Mesenteric fat pad (tissue), 1 donor: ENCODE measurements at places on chromosomes 12 and 14. TPM values are rescaled to one million over a fixed set of nuclear protein-coding genes. Genes with fewer than 3 reads are reported as not detected.

Gene SMOC1
- 0.93 TPM for total RNA-seq

Gene ZNF26
- total RNA-seq: 7.0 TPM

Gene SERPINA5
- total RNA-seq: 0.48 TPM

DNA sequence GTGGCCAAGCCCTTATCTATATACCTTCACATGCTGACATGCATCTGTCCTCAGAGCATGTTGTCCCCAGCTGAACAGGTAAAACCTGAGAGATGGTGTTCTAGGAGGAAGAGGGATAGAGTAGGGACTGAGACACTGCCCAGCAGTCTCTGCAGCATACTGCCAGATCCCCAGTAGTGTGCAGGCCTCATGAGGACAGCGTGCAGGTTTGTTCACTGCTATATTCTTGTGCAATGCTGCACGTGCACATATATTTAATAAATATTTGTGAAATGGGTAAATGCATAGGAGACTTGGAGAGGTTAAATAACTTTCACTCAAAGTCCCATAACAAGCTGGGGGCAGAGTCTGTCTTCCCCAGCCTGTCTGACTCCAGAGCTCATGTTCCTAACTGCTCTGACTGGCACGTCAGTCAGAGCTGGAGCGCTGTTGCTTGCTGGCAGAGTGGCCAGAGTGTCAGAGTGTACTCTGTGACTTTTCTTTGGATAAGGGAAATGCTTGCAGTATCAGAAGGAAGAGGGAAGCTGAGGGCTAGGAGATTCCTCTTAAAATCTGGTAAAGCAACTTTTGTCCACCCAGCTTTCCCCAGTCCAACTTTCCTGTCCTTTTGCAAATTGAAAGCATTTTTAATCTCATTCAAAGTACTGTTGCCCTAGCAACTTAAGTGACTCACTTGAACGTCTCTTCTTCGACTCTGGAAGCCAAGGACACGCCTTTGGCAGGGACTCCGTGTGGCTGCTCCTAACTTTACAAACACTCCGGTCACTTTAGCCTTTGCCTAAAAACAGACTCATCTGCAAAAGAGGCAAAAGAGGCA is 14.9 kb upstream of the POLR3B start:
- no peak for DNase-seq

DNA sequence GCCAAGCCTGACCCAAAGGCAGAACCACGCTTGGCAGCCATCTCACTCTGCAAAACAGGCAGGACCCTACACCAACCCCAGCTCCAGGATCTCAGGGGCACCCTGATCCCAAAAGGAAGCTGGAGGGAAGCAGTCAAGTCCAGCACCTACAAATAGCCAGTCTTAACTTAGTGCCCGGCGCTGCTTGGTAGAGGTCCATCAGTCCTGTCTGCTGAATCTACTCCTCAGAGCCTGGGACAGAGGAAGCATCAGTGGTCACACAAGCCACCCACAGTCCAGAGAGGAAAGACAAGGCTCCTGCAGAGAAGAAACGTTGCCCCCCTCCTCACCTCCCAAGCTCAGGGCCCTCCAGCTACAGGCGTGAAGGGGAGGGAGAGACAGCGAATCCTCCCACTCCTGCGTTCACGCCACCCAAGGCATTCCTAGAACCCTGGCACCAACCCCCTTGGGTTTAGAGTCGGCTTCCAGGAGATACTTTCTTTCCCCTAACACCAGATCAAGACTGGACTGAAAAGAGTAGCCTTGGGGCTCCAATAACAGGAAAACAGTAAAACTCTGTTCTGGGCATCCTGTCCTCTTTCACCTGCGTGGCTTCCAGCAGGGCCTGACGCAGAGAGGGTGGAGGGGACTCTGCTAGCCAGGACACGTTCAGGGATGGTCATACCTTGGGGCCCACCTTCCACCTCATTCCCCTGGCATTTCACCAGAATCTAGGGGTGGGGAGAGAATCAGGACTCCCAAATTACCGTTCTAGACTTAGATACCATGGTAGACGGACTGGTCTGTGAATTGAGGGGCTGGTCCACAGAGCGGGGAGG is 1.2 kb downstream of the PXN start:
- DNase-seq: no peak

Gene GLT8D2
- total RNA-seq: 6.3 TPM
